ENCODE measurements at places on chromosomes 2 and 18.

- no peak for DNase-seq
- peaks cover 16% of the 10 kb centered on the region for H3K4me1 ChIP-seq
- H3K4me3 ChIP-seq: no peak overlapping the region
- H3K27me3 ChIP-seq: no peaks in the 10 kb centered on the region
These were observed 2.2 kb downstream of the BUB1 start for GRCh38 chr2:110675679-110676078.

- no peaks in the 10 kb centered on the region for H3K36me3 ChIP-seq
- H3K27me3 ChIP-seq: no peaks in the 10 kb centered on the region
- H3K4me1 ChIP-seq: no peaks in the 10 kb centered on the region
- no peak for DNase-seq
These were observed 889.3 kb downstream of the ERBB4 start for GRCh38 chr2:211649331-211649730.

GRCh38 chr2:54655046-54655809, 68.2 kb upstream of the EML6 start:
- H3K36me3 ChIP-seq: peaks cover 98% of the 10 kb centered on the region
- H3K4me1 ChIP-seq: peaks cover 6% of the 10 kb centered on the region
- no peaks in the 10 kb centered on the region for H3K27me3 ChIP-seq

GRCh38 chr18:27366151-27366550, 181.0 kb upstream of the CHST9 start:
- no peak overlapping the region for H3K4me3 ChIP-seq
- no peak overlapping the region for H3K27ac ChIP-seq
- DNase-seq: no peak
- H3K27me3 ChIP-seq: no peaks in the 10 kb centered on the region

GRCh38 chr18:28736951-28737350, 560.0 kb upstream of the CDH2 start:
- no peak for DNase-seq
- H3K27me3 ChIP-seq: no peaks in the 10 kb centered on the region
- H3K27ac ChIP-seq: no peak overlapping the region

DNA sequence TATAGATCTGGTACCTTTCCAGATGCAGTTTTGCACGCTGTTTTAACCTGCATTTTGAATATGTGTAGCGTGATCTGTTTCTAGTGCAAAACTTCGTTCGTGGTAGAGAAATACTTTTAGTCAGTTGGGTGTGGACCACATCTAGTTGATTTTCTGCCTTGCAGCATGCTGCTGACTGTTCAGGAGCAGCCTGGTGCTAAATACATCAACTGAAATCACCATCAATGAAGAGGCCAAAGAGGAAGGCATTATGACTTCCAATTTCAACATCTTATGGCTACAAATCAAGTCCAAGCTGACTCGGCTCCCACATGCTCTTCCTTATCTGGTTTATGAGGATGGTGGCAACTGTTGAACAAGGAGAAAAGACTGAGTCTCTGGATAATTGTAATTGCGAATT, 298.5 kb downstream of the ZNF521 start:
- H3K4me3 ChIP-seq: no peak overlapping the region
- no peak overlapping the region for H3K27ac ChIP-seq
- DNase-seq: no peak

- peaks cover 6% of the 10 kb centered on the region for H3K4me1 ChIP-seq
- H3K36me3 ChIP-seq: peaks cover 80% of the 10 kb centered on the region
- no peak for DNase-seq
- no peak overlapping the region for H3K4me3 ChIP-seq
- H3K27ac ChIP-seq: no peak overlapping the region
These were observed 37.8 kb downstream of the AGPS start for GRCh38 chr2:177430411-177430810.

DNA sequence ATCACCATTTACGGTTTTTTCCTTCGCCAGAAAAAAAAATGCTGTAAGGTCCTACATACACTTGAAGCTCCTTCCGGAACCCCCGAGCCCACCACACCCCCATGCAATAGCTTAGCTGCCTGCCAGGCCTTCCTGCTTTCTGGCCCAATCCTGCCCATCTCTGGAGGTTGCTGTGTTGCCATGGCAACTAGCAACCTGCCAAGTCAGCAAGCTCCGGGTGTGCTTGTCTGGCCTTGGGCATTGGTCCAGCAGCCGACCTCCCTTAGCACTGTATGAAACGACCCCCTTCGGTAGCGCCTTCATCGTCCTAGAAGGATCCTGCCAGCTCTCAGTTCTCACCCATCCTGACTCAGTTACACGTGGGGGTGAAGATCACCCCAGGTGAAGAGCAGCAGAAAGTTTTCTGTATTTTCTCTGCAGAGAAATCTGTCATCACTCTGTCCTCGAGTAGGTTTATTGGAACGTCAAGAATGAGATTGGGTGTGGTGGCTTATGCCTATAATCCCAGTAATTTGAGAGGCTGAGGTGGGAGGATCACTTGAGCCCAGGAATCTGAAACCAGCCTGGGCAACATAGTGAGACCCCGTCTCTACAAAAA, 47.4 kb upstream of the MTCL1 start:
- peaks cover 15% of the 10 kb centered on the region for H3K27me3 ChIP-seq
- H3K4me3 ChIP-seq: no peak overlapping the region
- H3K27ac ChIP-seq: no peak overlapping the region
- no peaks in the 10 kb centered on the region for H3K36me3 ChIP-seq
- no peak for DNase-seq
- peaks cover 6% of the 10 kb centered on the region for H3K4me1 ChIP-seq

DNA sequence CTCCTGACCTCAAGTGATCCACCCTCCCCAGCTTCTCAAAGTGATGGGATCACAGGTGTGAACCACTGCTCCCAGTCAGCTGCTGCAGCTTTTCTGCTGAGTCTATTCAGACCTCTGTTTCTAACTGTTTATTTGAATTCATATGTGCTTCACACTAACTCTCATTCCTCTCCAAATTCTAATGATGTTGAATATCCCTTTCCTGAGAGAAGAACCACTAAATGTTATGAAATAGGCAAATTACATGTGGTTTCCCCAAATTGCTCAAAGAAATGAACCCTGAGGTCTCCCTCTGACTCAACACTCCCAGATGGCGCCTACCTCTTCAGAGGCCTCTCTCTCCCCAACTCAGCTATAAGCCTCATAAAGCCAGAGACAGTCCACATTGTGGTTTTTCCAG, 98.6 kb downstream of the IRS1 start:
- peaks cover 19% of the 10 kb centered on the region for H3K27me3 ChIP-seq
- H3K36me3 ChIP-seq: no peaks in the 10 kb centered on the region
- H3K27ac ChIP-seq: no peak overlapping the region
- H3K4me1 ChIP-seq: no peaks in the 10 kb centered on the region

DNA sequence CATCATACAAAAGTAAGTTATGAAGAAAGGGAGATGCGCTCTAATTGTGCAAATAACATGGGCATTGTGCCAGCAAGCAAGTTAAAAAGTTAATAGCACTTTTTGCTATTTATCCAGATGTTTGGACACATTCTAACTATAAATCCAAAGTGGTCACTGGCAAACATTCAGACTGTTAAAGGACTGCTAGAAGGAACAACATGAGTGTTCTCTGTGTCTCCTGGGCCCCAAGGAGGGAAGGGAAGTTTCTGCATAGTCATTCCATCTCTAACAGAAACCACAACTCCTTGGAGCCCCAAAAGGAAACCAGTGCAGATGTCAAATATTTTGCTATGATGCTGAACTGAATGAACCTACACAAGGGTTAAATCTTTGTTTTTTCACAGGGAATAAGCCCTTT, 213.3 kb upstream of the HNRNPA3 start:
- H3K4me3 ChIP-seq: no peak overlapping the region
- H3K4me1 ChIP-seq: peaks cover 6% of the 10 kb centered on the region
- H3K36me3 ChIP-seq: no peaks in the 10 kb centered on the region
- H3K27me3 ChIP-seq: no peaks in the 10 kb centered on the region
- H3K27ac ChIP-seq: no peak overlapping the region

GRCh38 chr2:197925976-197926375, 121.6 kb downstream of the PLCL1 start:
- no peak for DNase-seq
- no peaks in the 10 kb centered on the region for H3K4me1 ChIP-seq
- H3K27ac ChIP-seq: no peak overlapping the region
- H3K4me3 ChIP-seq: no peak overlapping the region
- H3K27me3 ChIP-seq: no peaks in the 10 kb centered on the region

GRCh38 chr18:5064841-5065370, 132.2 kb downstream of the AKAIN1 start:
- no peaks in the 10 kb centered on the region for H3K27me3 ChIP-seq
- no peak for DNase-seq
- no peaks in the 10 kb centered on the region for H3K4me1 ChIP-seq

- DNase-seq: no peak
- no peak overlapping the region for H3K27ac ChIP-seq
- no peaks in the 10 kb centered on the region for H3K36me3 ChIP-seq
- no peak overlapping the region for H3K4me3 ChIP-seq
These were observed 19.5 kb upstream of the SLC9A4 start for GRCh38 chr2:102453501-102453900.

DNA sequence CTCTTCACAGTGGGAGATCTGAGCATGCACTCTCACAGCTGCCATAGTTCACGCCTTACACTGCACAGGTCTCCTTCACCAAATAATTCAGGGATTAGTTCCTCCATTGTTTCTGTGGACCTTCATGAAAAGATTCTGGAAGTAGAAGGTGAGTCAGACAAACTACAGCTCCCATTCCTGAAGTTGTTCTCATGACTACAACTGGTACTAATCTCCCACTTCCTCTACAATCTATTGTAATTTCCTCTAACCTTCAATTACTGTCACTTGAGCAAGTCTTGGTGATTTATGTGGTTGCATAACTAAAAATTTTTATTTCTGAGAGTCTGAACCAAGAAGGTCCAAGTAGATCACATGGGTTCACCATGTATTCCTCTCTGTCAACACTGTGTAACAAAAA, 128.7 kb downstream of the XIRP2 start:
- H3K4me3 ChIP-seq: no peak overlapping the region
- no peaks in the 10 kb centered on the region for H3K36me3 ChIP-seq
- H3K27me3 ChIP-seq: peaks cover 4% of the 10 kb centered on the region

GRCh38 chr2:221602938-221603337, 30.8 kb upstream of the EPHA4 start:
- no peaks in the 10 kb centered on the region for H3K4me1 ChIP-seq
- H3K4me3 ChIP-seq: no peak overlapping the region
- no peak for DNase-seq
- H3K27me3 ChIP-seq: peaks cover 10% of the 10 kb centered on the region
- no peaks in the 10 kb centered on the region for H3K36me3 ChIP-seq

DNA sequence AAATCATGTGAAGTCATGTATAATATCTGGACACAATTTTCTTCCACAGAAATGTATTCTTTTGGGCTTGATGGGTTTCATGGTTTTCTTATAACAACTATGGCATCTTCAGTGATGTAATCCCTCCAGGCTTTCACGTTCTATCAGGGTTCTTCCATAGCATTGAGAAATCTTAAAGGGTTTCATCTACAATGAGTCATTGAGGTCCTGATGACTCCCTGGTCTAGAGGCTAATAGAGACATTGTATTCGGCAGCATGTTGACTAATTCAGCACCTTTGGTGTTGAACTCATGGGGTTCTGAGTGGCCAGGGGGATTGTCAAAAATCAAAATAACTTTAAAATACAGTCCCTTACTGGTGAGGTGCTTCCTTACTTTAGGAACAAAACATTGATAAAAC, 614.0 kb upstream of the CRIM1 start:
- no peaks in the 10 kb centered on the region for H3K27me3 ChIP-seq
- no peak overlapping the region for H3K4me3 ChIP-seq
- H3K4me1 ChIP-seq: no peaks in the 10 kb centered on the region
- H3K36me3 ChIP-seq: peaks cover 6% of the 10 kb centered on the region
- no peak for DNase-seq

- H3K4me1 ChIP-seq: no peaks in the 10 kb centered on the region
- H3K27ac ChIP-seq: no peak overlapping the region
- H3K4me3 ChIP-seq: no peak overlapping the region
- peaks cover 7% of the 10 kb centered on the region for H3K36me3 ChIP-seq
These were observed 86.4 kb upstream of the MAP4K3 start for GRCh38 chr2:39523308-39524044.

DNA sequence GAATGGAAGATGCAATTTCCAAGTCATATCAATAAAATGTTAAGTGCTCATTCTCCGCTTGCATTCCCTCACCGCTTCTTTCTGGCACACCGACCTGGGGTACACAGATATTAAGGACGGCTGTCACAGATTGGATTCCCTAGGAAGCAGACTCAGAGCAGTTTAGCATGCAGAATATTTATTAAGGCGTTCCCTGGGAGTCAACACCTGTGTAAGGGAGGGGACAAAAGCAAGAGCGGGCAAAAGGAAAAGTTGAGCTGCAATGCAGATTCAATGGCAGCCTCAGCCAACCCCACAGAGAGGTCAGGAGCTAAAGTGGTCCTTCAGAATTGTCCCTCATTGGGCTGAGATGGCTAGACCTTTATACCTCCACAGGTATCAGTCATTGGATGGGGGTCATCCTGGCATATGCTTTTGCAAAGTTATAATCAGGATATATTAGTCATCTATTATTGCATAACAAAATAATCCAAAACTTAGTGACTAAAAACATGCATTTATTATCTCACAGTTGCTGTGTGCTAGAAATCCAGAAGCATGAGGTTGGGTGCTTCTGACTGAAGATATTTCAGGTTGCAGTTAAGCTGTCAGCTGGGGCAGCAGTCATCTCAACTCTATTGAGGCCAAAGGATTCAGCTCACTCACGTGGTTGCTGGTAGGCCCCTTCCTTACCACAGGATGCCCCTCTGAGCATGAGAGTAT, 27.0 kb upstream of the INO80D start:
- peaks cover 18% of the 10 kb centered on the region for H3K36me3 ChIP-seq
- H3K4me1 ChIP-seq: no peaks in the 10 kb centered on the region
- no peak for DNase-seq

DNA sequence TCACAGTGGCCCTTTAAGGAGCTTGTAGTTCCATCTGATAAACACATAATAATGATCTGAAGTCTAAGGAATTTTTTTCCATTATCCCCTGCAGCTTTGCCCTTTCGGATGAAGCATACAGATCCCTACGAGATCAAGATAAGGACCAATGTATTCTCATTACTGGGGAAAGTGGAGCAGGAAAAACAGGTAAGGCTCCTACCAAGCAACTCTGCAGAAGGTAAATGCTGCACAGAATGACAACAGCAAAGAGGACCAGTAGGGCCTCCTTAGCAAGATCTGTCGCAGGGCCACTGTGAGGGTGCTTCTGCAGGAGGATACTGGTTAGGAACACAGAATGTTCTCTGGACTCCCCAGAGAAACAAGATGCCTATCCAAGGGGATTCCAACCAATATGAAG, 84.6 kb downstream of the MYO1B start:
- H3K27me3 ChIP-seq: no peaks in the 10 kb centered on the region
- DNase-seq: no peak
- H3K36me3 ChIP-seq: no peaks in the 10 kb centered on the region
- no peak overlapping the region for H3K27ac ChIP-seq

DNA sequence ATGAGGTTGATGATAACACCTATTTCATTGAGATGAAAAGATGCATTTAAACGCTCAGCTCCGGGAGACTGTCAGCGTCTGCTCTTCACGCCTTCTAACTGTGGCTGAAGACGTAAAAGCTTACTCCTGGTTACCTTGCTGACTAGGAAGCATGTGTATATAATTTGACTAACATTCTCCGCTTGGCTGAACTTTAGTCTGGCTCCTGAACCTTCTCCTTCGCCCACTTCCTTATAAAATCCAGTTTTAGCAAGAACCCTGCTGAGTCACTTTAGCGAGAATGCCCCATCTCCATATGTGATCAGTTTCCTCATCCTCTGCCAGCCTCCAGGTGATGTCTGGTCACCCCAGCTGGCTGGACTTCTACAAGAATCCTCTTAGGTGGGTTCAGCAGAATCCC, 12.7 kb upstream of the CREG2 start:
- H3K36me3 ChIP-seq: no peaks in the 10 kb centered on the region
- no peak overlapping the region for H3K27ac ChIP-seq
- H3K27me3 ChIP-seq: peaks cover 73% of the 10 kb centered on the region
- no peak overlapping the region for H3K4me3 ChIP-seq
- no peak for DNase-seq

GRCh38 chr2:48749291-48750127, 6.0 kb downstream of the LHCGR start:
- peaks cover 3% of the 10 kb centered on the region for H3K27me3 ChIP-seq
- H3K27ac ChIP-seq: no peak overlapping the region
- no peaks in the 10 kb centered on the region for H3K36me3 ChIP-seq
- H3K4me3 ChIP-seq: no peak overlapping the region
